Body of pancreas (tissue), 4 donors: ENCODE measurements at places on chromosomes 2 and 18.

DNA sequence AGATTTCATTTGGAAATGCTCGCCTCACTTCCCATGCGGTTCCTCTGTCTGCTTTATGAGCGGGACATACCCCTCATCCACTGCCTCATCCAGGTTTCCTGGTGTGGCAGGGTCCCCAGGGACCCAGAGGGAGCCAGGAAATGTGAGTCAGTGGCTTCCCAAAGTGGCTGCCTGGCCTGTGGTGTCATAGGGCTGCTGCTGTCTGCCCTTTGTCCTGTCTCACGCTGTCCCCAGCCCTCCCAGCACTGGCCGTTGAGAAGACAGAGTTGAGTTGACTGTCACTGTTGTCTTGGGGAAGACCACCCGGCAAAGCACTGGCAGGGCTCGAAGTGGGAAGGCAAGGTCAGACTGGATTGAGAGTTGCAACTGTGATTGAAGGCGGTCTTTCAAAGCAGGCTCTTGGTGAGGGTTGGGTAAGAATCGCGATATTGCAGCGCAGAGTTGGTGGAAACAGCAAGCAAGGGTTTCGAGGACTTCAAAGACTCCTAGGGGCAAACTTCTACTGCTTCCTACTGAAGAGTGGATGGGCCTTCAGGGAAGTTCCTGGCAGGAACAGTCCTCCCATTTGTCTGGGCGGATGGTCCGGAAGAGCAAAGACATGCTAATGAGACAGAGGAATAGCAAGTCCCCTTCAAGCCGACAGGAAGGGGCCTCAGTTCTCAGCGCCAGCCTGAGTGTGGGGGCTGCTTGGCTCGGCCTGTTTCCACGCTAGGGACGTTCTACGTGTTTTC is 33.9 kb downstream of the RAB31 start:
- H3K27me3 ChIP-seq: no peaks in the 10 kb centered on the region
- DNase-seq: no peak
- no peaks in the 10 kb centered on the region for H3K36me3 ChIP-seq

GRCh38 chr2:70344195-70344594 is 42.3 kb upstream of the FAM136A start:
- H3K27me3 ChIP-seq: no peaks in the 10 kb centered on the region
- no peaks in the 10 kb centered on the region for H3K36me3 ChIP-seq
- no peak overlapping the region for H3K27ac ChIP-seq
- H3K4me1 ChIP-seq: no peaks in the 10 kb centered on the region
- no peak for DNase-seq
- H3K4me3 ChIP-seq: no peak overlapping the region

DNA sequence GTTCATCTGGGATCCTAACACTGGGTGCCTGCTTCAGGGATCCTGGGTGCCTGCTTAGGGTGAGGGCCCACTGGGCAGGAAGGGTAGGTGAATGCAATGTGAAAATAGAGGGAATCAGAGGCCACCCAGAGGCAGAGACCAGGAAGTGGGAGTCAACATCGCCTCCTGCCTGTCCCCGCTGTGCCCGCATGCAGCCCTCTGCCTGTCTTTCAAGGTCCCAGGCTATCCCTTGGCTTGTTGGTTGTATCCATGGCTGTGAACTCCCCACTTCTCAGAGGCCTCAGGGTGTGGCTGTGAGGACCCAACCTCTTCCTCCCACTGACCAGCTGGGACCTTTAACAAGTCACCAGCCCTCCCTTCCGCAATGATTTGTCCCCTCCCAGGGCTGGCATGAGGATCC is 26.5 kb downstream of the PSD4 start:
- no peak for DNase-seq
- H3K27me3 ChIP-seq: no peaks in the 10 kb centered on the region
- peak overlapping the region; percentile 26 for H3K27ac ChIP-seq
- peaks cover 32% of the 10 kb centered on the region for H3K4me1 ChIP-seq
- no peak overlapping the region for H3K4me3 ChIP-seq

GRCh38 chr18:54229421-54230059 is 5.1 kb upstream of the MBD2 start:
- no peak overlapping the region for H3K27ac ChIP-seq
- DNase-seq: no peak
- peaks cover 5% of the 10 kb centered on the region for H3K4me1 ChIP-seq
- no peaks in the 10 kb centered on the region for H3K36me3 ChIP-seq

DNA sequence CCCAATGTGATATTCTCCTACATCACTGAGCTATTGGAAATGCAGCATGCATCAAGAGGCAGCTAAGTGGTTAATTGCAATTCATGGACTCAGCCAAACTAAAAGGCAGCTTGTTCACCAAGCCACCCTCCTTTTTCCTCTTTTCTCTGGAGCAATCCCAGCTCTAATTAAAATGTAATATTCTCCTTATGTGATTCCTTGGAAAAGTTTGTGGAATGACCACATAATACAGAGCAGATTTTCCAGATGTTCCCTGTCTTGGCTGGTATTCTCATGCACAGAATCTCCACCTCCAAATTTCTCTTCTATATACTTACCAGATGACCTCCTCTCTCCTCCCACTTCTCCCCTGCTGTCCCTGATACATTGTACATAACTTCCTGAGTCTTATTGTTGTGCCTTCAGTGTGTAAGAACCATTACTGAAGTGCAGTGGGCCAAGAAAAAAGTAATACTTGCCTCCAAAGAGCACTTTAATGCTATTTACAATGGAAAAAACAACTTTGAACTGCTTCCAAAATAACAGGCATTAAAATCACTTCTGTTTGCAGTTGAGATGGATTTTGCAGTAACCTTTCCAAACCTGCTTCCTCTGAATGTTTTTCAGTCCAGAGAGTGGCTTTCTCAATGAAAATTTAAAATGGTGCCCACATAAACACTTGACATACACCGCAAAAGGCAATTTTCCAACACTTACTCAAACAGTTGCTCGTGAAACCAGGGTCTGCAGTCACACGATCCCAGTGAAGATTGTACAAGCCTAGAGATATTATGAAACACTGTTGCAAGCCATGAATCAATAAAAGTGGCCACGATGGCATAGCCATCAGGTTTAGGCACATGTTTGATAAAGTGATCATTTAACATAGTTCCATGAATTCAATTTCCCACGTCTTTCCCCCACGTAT is 258.0 kb downstream of the MTX2 start:
- no peak overlapping the region for H3K27ac ChIP-seq
- H3K27me3 ChIP-seq: no peaks in the 10 kb centered on the region
- no peak for DNase-seq
- no peaks in the 10 kb centered on the region for H3K4me1 ChIP-seq
- no peaks in the 10 kb centered on the region for H3K36me3 ChIP-seq
